Uterus (tissue), 4 donors: ENCODE measurements at places on chromosomes 3 and 15.

- DNase-seq: no peak
These were observed 18.5 kb downstream of the MIX23 start for GRCh38 chr3:122364490-122364889.

GRCh38 chr3:105944721-105945120 lies 75.9 kb upstream of the CBLB start:
- DNase-seq: no peak

DNA sequence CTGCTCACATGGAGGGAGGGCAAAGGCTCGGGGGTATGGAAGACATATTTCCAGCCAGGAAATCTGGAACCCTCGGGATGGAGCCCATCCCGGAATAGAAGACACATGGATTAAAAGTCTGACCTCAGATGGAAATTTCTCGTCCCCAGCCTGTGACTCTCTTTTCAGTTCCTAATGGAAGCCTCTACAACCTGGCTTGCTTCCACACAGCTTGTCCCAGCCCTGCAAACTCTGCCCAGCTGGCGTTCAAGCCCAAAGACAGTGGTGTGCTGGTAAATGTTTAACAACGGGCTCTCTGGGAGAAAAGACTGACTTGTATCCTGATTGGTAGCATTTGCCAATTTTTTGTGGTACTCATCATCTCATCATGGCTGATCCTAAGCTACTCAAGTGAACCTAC lies 35.6 kb upstream of the TLE3 start:
- DNase-seq: no peak

DNA sequence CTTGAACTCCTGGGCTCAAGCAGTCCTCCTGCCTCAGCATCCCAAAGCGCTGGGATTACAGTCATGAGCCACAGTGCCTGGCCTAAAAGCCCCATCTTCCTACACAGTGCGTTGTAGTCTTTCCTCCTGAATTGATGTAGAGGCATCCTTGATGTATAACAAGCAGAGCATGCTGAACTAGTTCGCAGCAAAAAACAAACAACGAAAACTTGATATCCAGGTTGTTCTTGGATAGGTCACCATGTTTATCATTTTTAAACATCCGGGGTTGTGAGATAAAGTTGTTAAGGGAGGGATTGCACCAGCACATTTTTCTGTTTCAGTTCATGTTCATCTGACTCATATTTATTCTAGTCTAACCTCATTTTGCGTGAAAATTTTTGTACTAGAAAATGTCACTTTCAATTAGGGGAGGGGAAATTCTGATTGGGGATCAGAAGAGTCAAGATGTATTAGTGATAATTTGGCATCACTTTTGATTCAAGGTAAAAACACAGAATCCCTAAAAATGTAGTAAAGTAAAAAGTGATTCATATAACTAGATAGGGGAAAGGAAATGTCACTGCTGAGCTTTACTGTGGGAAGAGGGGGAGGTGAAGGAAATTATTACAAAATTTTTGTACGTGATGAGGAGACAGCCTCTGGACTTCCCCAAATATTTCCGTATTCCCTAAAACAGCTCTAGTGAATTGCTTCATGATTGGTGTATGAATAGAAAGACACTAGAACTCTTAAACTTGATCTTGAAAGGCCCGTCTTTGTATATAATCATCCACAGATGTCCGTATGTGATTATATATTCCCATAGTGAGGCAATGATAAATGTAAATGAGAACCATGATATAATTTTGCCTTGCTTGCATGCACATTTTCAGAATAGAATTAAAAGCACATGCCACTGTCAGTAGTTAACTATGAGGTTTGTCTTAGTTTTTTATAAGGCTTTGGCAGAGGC lies 22.9 kb downstream of the RAB8B start:
- DNase-seq: no peak

- no peak for DNase-seq
These were observed 1.3 kb downstream of the PXK start for GRCh38 chr3:58334013-58334321.

- no peak for DNase-seq
These were observed 122.6 kb upstream of the ARRDC4 start for GRCh38 chr15:97837896-97838295.

- DNase-seq: no peak
These were observed 72.7 kb upstream of the SNRK start for GRCh38 chr3:43213631-43214030.

- no peak for DNase-seq
These were observed 79.4 kb upstream of the ATP11B start for GRCh38 chr3:182713743-182714517.

GRCh38 chr3:4814305-4814903 lies 164.8 kb upstream of the BHLHE40 start:
- DNase-seq: peak; percentile 65

- DNase-seq: no peak
These were observed 20.9 kb downstream of the KAT2B start for GRCh38 chr3:20060974-20061685.

DNA sequence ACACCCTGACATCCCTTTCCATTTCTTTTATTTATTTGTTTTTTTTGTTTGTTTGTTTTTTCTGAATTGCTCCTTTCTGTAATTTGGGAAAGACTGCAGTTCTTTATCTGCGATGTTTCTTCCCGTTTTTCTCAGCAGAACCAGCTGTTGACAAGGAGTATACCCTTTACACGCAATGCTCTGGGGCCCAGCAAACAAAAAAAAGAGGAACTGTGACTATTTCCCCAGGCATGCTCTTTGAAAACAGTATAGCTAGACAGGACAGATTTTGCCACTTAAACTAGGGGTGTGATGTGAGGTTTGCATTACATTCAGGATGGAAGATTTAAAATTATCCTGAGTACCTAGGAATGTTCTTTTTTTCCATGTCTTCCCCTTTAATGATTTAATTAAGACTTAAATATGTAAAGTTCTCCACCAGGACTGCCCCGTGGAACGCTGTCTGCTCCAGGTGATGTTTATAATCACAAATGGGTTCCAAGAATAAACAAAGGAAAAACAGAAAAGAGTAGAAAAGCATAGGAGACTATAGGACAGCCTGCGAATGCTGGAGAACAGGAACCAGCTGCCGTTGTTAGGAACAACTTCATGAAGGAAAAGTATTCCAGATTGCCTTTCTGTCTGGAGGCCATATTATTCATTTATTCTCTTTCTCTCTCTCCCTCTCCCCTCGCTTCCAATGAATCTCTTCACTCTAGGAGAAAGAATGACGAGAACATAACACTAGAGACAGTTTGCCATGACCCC lies 43.3 kb downstream of the TGFBR2 start:
- no peak for DNase-seq

GRCh38 chr3:128366136-128366535 lies 100.6 kb downstream of the DNAJB8 start:
- DNase-seq: no peak

DNA sequence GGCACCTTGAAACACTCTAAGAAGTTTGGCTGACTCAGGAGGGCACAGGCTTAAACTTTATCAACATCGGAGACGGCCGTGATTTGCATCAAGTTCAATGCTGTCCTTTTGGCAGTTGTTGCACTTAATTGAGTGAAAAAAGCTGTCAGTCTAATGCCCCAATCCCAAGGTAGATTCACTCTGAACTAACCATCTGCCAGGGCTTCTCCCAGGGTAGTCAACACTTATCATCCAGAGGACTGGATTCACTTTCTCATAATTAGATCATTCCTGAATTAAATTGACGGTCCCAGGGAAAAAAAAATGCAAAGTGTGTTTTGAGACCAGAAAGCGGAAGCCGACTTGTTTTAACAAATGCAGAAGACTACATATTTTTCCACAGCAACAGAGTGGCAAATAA lies 28.5 kb downstream of the RORA start:
- DNase-seq: no peak

DNA sequence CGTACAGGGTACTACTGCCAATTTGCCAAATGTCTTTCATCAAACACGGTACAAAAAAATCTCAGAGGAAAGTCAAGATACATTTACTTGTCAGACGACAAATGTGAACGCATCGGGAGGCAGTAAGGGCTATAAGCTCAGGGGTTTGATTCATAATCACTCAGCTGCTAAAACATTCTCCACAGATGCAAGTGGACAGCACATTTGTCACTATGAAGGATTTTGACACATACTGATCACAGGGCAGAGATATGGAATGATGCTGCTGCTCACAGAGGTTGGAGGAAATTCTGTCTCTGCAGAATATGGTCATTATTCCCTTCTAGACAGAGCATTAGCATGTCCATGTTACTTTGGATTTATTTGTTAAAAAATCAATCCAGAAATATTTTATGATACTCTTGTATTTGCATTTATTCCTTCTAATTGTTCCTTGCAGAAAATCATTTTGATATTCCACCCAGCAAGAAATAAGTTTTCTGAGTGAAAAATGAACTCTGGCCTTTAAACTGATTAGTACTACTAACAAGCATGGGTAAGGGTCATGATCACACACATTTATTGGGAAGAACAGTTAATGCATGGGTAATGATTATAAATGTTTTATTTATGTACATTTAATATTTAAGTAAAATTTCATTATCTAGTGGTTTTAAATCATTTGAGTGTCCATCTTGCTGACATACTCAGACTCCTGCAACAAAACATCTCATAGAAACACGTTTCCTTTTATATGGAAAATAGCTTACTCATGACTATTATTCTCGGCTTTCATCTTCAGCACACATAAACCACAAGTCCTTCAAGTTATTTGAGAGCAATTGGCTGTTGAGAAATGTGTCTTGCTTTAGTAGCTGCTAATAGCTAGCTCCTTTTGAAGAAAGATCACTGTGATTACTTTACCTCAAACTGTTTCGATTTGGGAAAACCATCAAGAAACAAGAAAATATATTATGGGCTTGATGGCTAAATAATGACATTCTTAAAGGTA lies 559.3 kb downstream of the MECOM start:
- DNase-seq: no peak

DNA sequence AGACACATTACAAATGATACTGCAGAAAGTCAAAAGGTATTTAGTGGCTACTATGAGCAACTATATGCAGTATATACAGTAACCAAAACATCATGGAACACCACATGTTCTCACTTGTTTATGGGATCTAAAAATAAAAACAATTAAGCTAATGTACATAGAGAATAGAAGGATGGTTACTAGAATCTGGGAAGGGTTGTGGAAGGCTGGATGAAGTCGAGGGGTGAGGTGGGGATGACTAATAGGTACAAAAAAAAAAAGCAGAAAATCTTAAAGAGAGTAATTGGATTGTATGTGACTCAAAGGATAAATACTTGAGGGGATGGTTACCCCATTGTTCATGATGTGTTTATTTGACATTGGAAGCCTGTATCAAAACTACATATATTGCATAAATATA lies 848.8 kb upstream of the GBE1 start:
- DNase-seq: no peak

GRCh38 chr3:130925628-130926027 lies 31.7 kb downstream of the ATP2C1 start:
- no peak for DNase-seq

DNA sequence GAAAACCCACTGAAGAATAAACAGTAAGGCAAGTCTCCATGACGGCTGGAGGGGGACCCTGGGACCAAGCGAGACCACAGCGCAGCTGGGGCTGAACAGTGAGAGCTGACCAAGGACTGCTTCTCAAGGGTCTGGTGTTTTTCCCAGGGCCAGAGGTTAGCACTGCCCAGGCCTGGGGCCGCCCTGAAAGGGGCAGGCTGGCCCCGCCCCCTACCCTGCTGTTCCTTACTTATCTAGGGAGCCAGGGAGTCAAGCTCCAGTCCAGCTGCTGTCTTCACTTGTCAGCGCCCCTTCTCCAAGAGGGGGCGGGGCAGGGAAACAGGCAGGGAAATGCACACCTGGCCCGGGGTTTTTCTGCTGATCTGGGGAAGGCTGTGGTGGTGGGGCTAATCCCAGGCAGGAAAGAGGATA lies 51.6 kb upstream of the HACD2 start:
- DNase-seq: no peak

DNA sequence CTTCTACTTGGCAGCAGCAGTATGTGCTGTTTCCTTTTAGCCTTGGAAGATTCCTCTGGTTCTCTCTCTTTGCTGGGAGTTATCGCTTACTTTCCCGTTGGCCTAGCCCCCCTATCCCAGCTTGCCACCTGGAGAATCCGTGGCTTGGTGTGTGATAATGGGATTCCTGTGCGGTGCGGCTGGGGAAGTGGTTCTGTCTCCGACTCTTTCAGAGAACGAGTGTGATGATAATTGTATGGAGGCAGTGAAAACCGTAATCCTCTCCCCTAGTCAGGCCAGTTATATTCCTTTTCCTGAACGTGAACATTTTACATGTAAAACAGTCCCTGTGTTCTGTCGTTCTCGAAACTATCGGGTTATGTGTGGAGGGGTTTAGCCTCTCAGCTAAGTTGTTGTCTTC lies 300.1 kb upstream of the C2CD4B start:
- no peak for DNase-seq

DNA sequence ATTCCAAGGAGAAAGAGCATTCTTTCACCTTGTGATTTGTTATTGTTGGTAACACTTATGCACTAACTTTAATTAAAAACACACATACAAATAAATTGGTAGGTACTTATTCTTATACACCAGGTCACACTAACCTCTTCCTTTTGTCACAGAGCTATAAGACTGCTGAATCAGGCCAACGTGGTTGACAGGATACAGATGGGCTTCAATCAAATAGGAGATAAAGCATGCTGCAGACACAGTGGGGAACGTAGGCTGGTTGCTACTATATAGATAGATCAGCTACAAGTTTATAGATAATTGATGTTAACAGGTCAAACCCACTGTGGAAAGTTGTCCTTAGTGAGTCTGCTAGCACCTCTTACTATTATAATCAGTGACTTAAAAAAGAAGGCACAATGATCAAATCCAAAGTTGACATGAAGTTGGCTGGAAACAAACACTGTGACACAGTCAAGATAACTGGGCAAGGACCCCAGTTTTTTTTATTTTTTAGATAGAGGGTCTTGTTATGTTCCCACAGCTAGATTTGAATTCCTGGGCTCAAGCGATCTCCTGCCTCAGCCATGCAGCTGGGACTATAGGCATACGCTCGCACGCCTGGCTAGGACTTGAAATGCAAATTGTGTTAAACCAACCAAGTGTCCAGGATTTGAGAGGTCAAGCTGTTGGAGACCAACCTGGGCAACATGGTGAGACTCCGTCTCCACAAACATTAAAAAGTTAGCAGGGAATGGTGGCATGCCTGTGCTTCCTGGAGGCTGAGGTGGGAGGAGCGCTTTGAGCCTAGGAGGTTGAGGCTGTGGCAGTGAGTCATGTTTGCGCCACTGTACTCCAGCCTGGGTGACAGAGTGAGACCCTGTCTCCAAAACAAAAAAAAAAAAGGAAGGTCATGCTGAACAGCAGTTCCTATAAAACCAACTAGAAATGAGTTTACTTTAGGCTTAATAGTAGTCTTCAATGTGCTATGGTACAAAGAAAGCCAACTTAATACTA lies 97.9 kb upstream of the MEX3B start:
- DNase-seq: no peak

GRCh38 chr3:45442679-45443253 lies 54.4 kb downstream of the LARS2 start:
- no peak for DNase-seq

GRCh38 chr3:125594125-125594524 lies 1.2 kb downstream of the OSBPL11 start:
- no peak for DNase-seq

- DNase-seq: no peak
These were observed 42.4 kb downstream of the LNP1 start for GRCh38 chr3:100443690-100444089.

- DNase-seq: no peak
These were observed 21.4 kb downstream of the GRAMD2A start for GRCh38 chr15:72176159-72176558.
